ENCODE measurements at places on chromosomes 12 and 14. TPM values are rescaled to one million over a fixed set of nuclear protein-coding genes. Genes with fewer than 3 reads are reported as not detected.

Gene BICDL1
- total RNA-seq: 14.2 TPM

Gene CRIP1
- 75.1 TPM for total RNA-seq

Gene CBX5
- total RNA-seq: 85.2 TPM

Gene SELPLG
- 0.44 TPM for total RNA-seq

DNA sequence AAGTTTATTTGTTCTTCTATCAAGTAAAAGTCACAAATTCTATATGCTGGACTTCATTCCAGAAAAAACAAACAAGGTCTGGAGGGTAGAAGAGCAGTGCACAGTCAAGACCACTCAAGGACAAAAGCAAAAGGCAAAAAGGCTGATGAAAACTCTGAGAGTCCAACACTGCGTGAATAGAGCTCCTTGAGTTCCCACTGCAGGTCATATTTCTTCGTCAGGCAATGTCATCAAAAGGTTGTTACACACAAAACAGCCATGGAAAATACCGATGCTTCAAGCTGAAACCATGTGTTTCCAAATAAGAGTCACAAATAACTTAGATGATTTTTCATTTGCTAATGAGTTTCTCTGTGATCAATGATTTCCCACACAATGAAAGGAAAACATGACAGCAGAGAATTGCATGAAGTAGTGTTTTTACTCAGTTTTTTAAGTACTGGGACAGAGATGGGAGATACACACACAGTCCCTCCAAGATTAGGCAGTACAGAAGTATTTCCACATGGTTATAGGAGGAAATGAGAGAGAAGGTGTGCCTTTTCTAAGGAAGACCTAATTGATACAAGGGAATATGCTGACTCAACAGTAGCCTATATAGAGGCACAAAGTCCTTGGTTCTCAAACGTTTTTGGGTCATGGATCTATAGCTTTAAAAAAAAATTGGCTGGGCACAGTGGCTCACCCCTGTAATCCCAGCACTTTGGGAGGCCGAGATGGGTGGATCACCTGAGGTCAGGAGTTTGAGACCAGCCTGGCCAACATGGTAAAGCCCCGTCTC lies 177.7 kb downstream of the MED13L start:
- no peaks in the 10 kb centered on the region for H3K36me3 ChIP-seq
- H3K27me3 ChIP-seq: no peaks in the 10 kb centered on the region
- DNase-seq: no peak
- H3K27ac ChIP-seq: no peak overlapping the region

DNA sequence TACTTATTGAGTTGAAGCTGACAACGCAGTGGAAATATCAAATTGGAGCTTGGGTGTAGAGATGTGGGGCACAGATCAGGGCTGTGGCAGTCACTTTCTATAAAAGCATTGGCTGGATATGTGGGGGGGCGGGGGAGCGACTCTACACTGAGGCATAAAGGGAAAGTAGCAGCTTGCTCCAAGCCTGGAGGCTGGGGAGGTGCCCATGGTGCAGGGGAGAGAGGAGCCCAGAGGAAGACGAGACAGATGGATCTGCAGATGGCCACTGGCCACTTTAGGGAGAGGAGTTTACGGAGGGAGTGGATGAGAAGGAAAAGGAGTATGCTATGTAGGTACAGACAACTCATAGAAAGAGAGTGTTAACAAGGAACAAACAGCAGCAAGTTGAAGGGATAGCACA lies 13.5 kb upstream of the NGB start:
- no peaks in the 10 kb centered on the region for H3K27me3 ChIP-seq
- H3K4me3 ChIP-seq: no peak overlapping the region
- H3K4me1 ChIP-seq: no peaks in the 10 kb centered on the region
- no peaks in the 10 kb centered on the region for H3K36me3 ChIP-seq

DNA sequence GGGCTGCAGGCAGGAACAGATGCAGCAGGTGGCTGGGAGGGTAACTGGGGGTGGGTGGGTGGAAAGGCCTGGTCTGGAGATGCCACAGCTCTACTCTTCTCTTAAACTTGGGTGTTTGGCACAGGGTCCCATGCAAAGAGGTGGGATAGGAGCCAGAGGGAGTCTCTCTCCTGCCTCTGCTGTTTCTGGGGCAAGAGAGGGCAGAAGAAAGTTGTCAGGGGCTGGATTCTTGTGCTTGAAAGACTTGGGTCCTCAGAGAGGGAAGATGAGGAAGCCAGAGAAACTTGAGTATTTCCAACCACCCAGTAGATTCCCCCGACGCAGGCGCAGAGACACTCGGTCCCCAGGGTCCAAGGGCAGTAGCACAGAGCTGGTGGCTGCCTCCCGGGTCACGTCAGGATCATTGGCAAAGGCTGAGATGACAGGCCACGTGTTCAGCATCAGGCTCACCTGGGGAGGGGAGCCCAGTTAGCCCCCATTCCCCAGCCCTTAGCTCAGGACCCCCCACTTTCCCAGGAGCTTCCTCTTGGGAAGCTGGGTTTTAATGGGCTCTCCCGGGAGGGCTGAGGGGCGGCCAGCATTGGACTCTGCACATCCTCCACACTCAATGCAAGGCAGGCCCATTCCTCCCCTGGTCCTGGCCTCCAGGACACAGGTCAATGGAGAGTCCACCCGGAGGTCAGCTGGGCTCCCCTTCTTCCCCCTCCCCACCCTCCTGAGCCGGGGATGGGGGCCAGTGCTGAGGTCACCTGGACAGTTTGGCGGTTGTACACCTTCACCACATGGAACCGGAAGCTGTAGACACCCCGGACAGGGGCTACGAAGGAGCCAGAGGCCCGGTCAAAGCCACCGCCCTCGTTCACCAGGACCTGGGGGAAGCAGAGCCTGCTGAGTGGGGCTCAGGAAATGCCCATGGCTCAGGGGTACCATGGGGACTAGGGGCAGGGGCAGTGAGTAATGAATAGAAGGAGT lies 1.6 kb downstream of the CBLN3 start:
- H3K4me3 ChIP-seq: no peak overlapping the region
- no peak for DNase-seq
- peak overlapping the region; percentile 39 for H3K27ac ChIP-seq
- peaks cover 3% of the 10 kb centered on the region for H3K36me3 ChIP-seq

DNA sequence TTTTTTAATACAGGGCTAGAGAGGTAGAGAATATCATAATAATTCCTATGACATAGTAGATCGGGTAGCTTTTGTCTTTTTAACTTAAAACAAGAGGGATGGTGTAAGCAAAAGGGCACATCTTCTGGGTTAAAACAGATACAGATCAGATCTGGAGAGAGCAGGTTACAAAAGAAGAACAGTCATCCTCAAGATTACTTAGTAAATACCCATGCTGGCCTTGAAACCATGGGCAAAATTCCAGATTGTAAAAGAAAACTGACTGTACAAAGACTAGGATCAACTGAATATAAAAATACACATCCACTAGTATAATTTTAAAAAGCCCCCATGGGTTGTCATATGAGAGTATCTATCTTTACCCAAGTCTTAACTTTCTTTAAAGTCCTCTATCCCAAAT lies 76.7 kb downstream of the MED13L start:
- H3K4me3 ChIP-seq: no peak overlapping the region
- peaks cover 7% of the 10 kb centered on the region for H3K4me1 ChIP-seq
- H3K27me3 ChIP-seq: no peaks in the 10 kb centered on the region
- no peaks in the 10 kb centered on the region for H3K36me3 ChIP-seq
- DNase-seq: no peak

GRCh38 chr12:45727301-45727979 lies 2.1 kb upstream of the ARID2 start:
- H3K4me1 ChIP-seq: peaks cover 19% of the 10 kb centered on the region
- peak overlapping the region; percentile 51 for H3K4me3 ChIP-seq
- H3K27ac ChIP-seq: peak overlapping the region; percentile 80
- DNase-seq: peak; percentile 97
- no peaks in the 10 kb centered on the region for H3K27me3 ChIP-seq
- no peaks in the 10 kb centered on the region for H3K36me3 ChIP-seq

GRCh38 chr14:31207287-31207754 lies 272 bp downstream of the HECTD1 start:
- no peaks in the 10 kb centered on the region for H3K36me3 ChIP-seq
- H3K4me3 ChIP-seq: peak overlapping the region; percentile 91
- H3K27me3 ChIP-seq: no peaks in the 10 kb centered on the region

DNA sequence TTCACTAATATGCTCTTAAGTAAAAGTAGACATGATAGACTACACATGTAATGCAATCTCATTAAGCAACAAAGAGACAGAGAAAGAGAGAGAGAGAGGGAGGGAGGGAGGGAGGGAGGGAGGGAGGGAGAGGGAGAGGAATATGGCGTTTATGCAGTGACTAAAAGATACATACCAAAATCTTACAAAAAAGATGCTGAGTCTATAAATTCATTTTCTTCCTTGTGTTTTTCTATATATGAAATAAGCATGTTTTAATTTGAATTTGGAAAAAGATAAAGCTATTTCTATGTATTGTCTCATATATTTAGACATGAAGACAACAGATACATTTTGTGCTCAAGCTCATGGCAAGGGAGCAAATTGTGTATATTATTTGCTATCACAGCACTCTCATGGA lies 44.1 kb downstream of the LRFN5 start:
- no peak for DNase-seq
- H3K27me3 ChIP-seq: no peaks in the 10 kb centered on the region

- DNase-seq: no peak
- no peaks in the 10 kb centered on the region for H3K27me3 ChIP-seq
- H3K27ac ChIP-seq: peak overlapping the region; percentile 68
- no peaks in the 10 kb centered on the region for H3K36me3 ChIP-seq
These were observed 59.9 kb downstream of the DUSP16 start for GRCh38 chr12:12502815-12503151.

- no peaks in the 10 kb centered on the region for H3K27me3 ChIP-seq
- peaks cover 7% of the 10 kb centered on the region for H3K4me1 ChIP-seq
- H3K4me3 ChIP-seq: no peak overlapping the region
- peak overlapping the region; percentile 27 for H3K27ac ChIP-seq
These were observed 36.3 kb upstream of the HECTD1 start for GRCh38 chr14:31243860-31244259.

DNA sequence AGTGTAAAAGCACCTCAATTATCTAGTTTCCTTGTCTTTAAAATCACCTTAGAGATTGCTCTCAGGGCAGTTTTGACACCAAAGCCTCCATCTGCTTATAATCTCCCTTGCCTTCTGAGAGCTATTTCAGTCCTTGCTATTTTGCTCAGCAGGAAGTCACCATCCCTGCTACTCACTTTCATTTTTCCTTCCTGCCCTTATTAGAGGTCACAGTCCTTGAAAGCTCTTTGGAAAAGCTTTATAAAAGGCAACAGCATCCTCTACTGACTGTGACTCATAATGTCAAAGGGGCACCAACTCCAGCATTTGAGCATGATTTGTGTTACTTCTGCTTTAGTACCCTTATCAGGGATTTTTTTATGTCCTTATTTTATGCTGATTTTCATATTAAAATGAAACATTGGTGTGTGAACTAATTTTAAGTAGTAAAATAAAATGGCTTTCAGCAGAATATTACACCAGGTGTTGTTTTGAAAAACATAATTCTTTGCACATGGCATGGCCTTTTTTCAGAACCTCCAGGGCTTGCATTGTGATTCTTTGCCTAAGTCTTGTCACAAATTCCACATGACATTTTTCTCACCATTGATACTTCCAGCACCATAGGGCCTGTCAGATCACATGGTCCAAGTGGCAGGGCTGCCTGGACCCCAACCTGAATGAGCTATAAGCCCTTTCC lies 213.0 kb downstream of the ADAMTS20 start:
- peak; percentile 20 for DNase-seq
- H3K27me3 ChIP-seq: no peaks in the 10 kb centered on the region
- no peak overlapping the region for H3K4me3 ChIP-seq
- H3K36me3 ChIP-seq: no peaks in the 10 kb centered on the region
- no peaks in the 10 kb centered on the region for H3K4me1 ChIP-seq
